ENCODE measurements at places on chromosomes 13 and 19.

GRCh38 chr13:68019901-68020300 lies 789.8 kb upstream of the PCDH9 start:
- no peak for DNase-seq

DNA sequence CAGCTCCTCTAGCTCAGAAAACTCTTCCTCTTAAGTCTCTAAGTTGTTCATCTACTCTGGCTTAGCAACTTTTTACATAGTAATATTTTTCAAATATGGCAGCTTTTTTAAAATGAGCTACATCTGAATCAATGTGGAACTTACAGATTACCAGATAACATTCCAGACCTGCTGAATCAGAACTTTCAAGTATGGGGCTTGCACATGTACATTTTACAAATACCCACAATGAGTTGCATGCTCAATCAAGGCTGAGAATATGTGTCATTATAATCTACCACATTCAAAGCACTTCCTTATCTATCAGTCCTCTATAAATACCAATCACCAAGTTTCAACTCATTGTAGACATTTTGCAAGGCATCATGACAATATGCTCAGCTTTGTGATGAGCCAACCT lies 383.1 kb downstream of the FGF14 start:
- no peak for DNase-seq

GRCh38 chr13:101303521-101303920 lies 112.8 kb downstream of the NALCN start:
- no peak for DNase-seq

DNA sequence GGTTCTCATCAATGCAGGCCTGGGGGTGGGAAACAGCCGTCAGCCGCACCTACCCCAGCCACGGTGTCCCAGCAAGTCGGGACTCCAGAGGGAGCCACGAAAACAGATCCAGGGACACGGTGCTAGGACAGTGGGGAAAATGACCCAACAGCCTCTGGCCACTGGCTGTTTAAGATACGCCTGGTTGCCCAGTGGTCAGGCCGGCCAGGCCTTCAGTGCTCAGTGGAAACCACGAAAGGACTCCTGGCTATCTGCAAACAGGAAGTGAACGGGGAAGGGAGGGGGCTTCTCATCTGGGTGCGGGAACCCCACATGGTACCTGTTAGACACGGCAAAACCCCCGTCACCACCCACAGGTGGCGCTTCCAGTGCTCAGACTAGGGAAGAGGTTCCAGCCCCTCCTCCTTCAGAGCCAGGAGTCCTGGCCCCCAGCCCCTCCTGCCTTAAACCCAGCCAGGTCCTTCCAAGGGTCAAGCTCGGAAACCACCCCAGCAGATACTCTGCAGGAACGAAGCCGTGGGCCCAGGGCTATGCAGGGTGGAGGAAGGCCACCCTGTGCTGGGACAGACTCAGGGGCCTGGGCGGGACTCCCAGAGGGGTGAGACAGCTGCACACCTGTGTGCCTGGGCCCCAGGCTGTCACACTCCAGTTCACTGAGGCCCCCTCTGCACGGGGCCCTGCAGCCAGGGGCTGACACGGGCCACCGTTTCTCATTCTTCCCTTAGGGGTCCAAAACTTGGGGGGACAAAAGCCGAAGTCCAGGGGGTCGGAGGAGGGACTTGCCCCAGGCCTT lies 4.5 kb downstream of the PPP1R12C start:
- DNase-seq, result no peak

DNA sequence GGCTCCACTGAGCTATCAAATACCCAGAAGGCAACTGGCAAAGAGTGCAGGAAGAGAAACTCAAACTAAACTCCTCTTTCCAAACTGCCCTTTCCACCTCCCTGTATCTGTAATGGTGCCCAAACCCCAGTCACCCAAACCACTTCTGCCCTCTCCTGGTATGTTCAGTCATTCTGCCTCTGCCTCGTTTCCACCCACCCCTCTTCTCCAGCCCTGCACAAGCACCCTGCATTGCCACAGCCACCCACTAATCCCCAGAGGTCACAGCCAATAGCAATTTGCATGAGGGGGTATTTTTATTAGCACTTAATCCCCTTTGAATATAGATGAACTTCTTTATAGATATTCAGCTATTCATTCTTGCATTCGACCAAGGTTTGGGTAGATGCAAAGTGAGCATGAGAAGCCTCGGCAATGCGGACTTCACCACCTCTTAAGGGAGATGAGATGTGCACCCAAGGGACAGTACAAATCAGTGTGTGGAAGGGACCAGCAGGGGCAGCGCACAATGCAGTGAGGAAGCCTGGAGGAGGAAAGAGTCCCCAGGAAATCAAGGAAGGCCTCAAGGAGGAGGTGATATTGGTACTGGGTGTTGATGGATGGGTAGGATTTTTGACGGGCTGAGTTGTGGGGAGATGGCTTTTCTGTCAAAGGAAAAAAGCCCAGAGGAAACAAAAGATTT lies 12.4 kb downstream of the TMEM272 start:
- no peak for DNase-seq

DNA sequence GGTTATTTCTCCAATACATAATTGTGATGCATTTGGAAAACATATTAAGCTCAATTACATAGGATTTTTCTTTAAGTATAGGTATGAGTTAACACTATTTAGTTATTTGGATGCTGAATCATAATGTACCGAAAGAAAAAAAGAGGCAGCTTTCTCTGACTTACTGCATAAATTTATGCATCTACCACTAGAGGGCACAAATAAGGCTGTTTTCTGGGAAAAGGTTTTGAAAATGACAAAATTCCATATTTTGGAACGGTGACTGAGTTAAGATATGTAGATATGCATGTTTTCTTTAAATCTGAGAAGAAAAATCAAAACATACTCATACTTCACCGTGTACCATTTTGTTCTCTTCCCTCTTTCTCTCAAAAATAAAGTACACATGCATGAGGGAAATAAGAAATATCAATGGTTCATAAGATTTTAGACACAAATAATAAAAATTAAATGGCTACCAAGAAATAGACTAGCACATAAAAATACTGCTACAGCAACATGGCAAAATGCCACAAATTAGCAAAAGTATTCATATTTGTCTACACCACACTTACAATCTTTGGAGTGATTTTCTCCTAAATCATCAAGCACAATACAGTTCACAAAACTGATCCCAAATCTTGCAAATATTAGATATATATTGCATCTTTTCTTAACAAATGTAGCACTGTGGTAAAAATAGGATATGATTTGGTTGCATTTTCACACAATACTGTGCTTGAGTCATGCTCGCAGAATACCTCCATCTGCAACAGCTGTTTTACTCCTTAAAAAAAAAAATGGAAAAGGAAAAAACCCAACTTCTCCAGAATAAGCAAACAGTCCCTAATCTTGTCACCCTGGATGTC lies 260.0 kb downstream of the FGF14 start:
- no peak for DNase-seq

DNA sequence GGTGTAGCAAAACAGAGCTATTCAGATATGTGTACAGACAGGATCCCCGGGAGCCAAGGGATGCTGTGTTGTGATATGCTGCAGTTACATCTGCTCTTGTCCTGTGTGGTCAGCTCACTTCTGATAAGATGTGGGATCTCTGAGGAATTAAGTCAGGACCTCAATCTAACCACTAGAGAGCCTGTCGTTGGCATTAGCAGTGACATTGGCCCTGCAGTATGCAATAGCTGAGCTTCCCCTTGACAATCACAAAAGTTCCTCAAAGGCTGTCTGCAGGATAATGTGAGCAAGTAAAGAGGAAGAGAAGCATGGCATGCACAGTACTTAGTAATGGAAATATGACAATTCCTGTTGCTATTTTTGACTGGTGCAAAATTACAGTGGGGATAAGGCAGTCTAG lies 203.4 kb upstream of the MIR17HG start:
- DNase-seq, result no peak

DNA sequence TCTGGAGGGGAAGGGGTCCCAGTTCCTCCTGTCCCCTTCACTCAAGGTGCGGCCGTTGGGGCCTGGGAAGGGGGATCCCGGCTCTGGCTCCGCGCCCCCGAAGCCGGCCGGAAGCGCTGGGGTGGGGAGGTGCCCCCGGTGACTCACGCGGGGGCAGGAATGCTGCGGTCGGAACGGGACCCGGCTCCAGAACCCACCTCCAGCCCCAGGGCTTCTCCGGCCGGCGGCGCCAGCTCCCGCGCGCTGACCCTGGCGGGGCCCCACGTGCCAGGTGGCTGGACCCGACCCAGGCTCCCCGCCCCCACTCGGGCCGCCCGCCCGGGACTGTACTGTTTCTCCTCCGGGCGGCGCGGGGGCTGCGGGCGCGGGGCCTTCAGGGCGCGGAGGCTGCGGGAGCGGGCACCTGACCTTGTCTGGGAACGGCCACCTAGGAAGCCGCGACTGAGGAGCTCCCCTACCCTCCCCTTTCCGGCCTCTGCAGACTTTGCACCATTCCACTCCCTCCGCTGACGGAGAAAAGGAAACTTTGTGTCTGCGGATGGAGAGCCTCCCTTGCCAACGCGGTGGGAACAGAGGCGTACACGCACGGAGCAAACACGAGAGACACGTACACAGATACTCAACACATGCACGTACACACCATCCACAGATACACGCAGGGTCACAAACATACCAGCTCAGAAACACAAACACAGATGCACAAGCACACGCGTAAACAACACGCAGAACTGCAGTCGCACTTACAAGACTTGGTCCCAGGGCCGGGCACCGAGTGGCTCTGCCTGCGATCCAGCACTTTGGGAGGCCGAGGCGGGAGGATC lies 7.2 kb downstream of the AXL start:
- DNase-seq, result peak; percentile 72

Measured in HCT116 (cell line).